ENCODE measurements at places on chromosomes 5 and 9. TPM values are rescaled to one million over a fixed set of nuclear protein-coding genes. Genes with fewer than 3 reads are reported as not detected.
A peak's percentile ranks its signal among the peaks of the same experiment; 100 is the strongest.

GRCh38 chr9:108844856-108845255 is 10.9 kb downstream of the ACTL7B start:
- DNase-seq: no peak

DNA sequence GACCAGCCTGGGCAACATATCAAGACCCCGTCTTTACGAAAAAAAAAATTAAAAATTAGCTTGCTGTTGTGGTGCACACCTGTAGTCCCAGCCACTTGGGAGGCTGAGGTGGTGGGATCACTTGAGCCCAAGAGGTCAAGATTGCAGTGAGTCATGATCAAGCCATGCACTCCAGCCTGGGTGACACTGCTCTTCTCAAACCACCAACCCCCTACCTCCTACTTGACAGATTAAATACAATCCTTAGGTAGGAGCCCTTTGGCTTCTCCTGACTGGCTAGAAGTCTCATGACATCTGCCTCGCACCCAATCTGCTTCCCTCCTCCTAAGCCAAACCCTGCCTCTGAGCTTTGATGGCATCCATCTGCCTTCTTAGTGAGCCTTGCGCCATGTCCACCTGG is 11.6 kb upstream of the FBP1 start:
- DNase-seq: no peak

- DNase-seq: no peak
These were observed 97.4 kb upstream of the ITGA1 start for GRCh38 chr5:52690236-52690768.

DNA sequence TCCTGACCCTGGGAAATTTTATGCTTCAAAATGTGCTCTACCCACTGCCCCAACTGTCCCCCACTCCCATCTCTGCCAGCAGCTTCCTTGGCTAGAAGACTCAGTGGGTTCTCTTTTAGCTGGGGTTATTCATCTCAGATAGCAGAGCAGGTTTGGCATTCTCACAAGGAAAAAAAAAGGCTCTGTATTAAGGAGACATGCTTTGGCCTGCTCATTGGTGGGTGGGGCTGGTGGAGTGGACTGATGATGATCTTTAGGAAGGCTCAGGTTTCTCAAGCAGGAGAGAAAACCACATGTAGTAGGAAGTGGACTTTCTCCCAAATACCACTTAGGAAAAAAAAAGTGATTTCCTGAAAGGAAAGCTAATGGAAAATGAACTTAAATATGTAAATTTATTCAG is 279.2 kb upstream of the ZNF462 start:
- no peak for DNase-seq

GRCh38 chr5:15995341-15996052 is 184.1 kb downstream of the MARCHF11 start:
- DNase-seq: no peak

Gene FOXI1
- not detected for total RNA-seq

Gene AHRR
- total RNA-seq: 1.4 TPM

Gene DROSHA
- total RNA-seq: 55.9 TPM

Gene MED10
- 64.4 TPM for total RNA-seq

Gene TERT
- not detected for total RNA-seq

DNA sequence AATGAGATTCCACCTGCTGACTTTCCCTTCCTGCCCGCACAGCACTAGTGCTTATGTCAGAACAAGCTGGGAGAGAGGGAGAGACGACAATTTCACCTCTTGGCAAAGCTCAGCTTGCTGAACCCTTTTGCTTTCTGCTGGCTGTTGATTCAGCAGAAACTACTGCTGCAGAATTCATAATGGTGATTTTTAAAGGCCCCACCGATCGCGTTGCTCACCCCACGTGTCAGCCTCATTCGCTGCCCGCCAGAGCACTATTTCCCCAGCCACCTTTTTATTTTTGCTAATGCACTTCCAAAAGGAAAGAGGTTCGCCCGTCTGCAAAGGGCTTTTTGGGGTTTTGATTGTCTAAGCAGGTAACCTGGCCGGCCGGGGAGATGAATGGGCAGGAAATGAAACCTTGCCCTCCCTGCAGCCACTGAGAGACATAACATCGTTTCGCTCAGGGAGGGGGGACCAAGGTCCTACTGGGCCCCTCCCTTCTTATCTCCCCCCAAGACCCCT is 1.3 kb downstream of the PPP2R2B start:
- DNase-seq: peak; percentile 24

DNA sequence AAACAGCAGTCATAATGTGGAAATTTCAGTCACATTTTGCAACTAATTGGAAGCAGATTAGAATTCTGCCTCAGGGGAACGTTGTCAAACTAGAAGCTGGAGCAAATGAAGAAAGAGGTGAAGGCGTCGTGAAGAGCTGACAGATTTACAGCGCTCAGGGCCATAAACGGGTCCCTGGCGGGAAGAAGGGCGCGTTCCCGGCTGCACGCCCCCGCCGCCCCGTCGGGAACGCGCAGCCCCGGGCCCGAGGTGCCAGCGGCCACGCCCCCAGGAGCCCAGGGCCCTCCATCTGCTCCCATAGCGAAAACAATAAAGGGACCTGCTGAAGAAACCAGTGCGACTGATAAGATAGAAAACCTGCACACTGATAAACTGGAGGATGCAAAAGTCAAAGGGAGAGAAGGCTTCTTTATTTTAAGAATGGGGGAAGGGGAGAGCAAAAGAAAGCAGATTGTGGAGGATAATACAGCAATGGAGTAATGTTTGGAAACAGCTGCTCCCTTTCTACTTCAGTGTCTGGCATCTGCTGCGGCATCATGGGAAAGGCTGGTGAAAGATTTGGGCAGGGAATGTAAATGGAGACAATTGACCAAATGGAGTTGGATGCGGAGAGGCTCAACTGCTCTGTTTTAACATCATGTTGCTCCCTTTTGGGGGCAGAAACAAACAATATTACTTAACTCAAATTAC is 11.1 kb downstream of the ZNF608 start:
- DNase-seq: no peak

Gene TMC1
- not detected for total RNA-seq

GRCh38 chr5:135222771-135223170 is 176.3 kb downstream of the MACROH2A1 start:
- no peak for DNase-seq

- DNase-seq: no peak
These were observed 128.0 kb upstream of the KLF9 start for GRCh38 chr9:70542311-70542931.

GRCh38 chr5:149684371-149684770 is 45.7 kb upstream of the PPARGC1B start:
- no peak for DNase-seq
